ENCODE measurements at places on chromosomes 4 and X.

DNA sequence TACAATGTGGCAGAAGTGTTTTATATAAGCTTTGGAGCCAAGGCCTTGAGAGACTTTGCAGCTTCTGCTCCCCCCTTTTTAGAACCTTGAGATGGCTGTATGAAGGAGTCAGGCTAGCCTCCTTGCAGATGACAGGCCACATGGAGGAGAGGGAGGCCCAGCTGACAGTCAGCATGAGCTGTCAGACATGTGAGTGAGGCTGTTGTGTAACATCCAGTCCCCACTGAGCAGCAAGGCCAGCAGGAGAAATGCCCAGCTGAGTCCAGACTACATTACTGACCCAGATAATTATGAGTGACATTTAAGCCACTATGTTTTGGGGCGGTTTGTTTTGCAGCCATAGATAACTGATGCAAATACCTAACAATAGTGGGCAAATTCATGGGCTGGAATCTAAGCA lies 515.3 kb upstream of the ARX start:
- DNase-seq: no peak

GRCh38 chr4:106762666-106763443 lies 273.3 kb downstream of the DKK2 start:
- no peak for DNase-seq

GRCh38 chr4:2069161-2069971 lies 10.2 kb downstream of the NAT8L start:
- no peak for DNase-seq

DNA sequence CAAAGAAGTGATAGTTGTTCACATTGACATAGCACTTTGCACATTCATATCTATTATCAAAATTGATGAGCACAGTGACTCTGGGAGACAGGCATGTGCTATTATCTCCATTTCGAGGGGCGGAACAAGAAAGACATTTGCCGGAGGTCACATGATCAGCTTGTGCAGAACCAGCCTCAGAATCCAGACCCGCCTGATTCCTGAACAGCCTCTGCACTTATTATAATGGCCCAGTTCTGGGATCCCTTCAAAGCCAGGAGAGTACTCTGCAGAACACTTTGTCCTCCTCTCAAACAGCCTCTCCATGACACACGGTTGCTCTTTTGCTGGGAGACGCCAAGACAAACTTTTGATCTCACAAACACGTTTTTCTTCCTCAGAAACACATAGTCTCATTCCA lies 48.4 kb downstream of the RWDD4 start:
- DNase-seq: no peak

- no peak for DNase-seq
These were observed 320.7 kb upstream of the PCDH7 start for GRCh38 chr4:30399476-30399875.
